Activated naive CD4-positive, alpha-beta T cell treated with Interleukin-2 at 50 U/mL for 16 hours (primary cell): ENCODE measurements at places on chromosomes 4 and X.

DNA sequence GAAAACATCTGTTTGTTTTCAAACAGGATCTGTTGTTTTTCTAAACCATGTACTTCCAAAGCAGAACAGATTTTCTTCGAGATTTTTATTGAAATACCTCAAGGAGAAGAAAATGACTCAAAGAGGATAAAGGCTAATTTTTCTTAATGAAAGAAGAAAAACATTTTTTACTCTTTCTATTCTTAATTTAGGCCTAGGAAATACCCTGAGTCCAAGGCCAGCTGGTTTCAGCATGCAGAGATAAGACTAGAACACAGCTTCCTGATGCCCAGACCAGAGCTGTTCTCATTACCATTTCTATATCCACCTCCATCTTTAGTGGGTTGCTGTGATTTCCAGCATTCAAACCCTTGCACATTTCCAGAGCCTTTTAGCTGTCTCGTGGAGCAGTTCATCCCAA, 18.3 kb downstream of the GAB1 start:
- DNase-seq: no peak

DNA sequence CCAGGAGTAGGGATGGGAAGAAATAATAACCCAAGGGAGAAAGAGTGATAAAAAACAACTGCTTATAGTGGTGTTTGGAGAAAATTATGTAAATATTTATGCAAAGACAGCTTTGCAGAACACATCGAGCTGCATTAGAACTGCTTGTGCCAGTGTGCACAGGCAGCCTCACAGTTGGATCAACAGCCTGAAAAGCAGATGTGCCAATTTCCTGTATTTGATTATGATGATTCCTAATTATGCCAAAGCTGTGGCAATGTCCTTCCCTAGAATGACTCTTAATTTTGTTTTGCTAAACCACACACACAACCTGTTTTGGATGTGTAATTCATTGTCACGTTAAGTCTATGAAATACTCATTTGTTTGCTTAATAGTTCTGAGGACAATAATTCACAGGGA, 30.6 kb upstream of the ANTXR2 start:
- DNase-seq: no peak

DNA sequence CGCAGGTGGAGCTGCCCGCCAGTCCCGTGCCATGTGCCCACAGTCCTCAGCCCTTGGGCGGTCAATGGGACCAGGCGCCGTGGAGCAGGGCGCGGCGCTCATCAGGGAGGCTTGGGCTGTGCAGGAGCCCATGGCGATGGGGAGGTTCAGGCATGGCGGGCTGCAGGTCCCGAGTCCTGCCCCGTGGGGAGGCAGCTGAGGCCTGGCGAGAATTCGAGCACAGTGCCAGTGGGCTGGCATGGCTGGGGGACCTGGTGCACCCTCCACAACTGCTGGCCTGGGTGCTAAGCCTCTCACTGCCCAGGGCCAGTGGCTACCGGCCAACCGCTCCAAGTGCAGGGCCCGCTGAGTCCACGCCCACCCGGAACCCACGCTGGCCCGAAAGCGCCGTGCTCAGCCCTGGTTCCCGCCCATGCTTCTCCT, 646.5 kb downstream of the GABRG1 start:
- DNase-seq: no peak

DNA sequence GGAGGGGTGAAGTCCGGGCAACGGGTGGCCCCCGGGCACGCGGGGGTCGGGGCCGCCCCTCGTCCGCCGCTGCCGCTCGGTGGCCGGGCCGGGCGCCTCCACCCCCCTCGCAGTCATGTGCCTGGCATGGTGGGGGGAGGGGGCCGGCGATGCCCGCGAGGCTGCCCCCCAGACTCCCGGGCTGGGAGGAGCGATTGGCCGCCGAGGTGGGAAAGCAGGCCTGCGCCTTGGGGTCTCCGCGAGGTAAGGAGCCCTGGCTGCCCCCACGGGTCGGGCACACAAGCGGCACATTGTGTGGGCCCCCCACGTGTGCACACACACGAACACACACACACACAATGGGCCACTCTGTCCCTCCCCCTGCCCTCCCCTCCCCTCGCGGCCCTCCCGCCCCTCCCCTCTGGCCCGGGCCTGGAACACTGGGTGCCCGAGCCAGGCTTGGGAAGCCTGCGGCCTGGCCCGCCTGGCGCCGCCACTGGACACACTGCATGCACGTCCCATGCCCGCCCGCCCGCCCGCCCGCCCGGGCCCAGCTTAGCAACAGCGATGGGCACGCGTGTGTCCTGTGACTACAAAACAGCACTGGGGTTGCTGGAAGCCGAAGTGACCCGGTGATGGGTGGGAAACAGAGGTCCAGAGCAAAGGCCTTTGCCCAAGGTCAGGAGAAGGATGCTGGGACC, 1.3 kb downstream of the SLC6A8 start:
- DNase-seq: no peak

GRCh38 chr4:7632971-7633370, 198.2 kb upstream of the PSAPL1 start:
- DNase-seq: no peak

- no peak for DNase-seq
Observed at GRCh38 chr4:1489639-1489995, 83.4 kb upstream of the NKX1-1 start.

GRCh38 chrX:39802354-39802753, 295.4 kb downstream of the BCOR start:
- no peak for DNase-seq

- no peak for DNase-seq
Observed at GRCh38 chr4:128633067-128633466, 176.4 kb upstream of the JADE1 start.

DNA sequence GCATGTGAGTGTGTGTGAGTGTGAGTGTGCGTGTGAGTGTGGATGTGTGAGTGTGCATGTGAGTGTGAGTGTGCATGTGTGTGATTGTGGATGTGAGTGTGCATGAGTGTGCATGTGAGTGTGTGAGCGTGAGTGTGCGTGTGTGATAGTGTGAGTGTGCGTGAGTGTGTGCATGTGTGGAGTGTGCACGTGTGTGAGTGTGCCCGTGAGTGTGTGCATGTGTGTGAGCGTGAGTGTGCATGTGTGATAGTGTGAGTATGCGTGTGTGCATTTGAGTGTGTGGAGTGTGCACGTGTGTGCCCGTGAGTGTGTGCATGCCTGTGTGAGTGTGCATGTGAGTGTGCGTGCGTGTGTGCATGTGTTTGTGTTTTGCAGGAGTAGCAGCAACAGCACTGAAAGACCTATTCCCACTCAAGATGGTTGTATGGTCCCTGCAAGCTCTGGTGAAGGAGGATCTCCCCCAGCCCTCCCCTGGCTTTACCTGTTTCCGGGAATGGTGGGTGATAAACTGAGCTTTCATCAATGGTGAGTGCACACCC, 30.7 kb upstream of the HELT start:
- DNase-seq: no peak

- DNase-seq: no peak
Observed at GRCh38 chr4:161457311-161457710, 706.5 kb downstream of the FSTL5 start.

- DNase-seq: no peak
Observed at GRCh38 chr4:48343551-48343950, 2.2 kb downstream of the SLAIN2 start.

DNA sequence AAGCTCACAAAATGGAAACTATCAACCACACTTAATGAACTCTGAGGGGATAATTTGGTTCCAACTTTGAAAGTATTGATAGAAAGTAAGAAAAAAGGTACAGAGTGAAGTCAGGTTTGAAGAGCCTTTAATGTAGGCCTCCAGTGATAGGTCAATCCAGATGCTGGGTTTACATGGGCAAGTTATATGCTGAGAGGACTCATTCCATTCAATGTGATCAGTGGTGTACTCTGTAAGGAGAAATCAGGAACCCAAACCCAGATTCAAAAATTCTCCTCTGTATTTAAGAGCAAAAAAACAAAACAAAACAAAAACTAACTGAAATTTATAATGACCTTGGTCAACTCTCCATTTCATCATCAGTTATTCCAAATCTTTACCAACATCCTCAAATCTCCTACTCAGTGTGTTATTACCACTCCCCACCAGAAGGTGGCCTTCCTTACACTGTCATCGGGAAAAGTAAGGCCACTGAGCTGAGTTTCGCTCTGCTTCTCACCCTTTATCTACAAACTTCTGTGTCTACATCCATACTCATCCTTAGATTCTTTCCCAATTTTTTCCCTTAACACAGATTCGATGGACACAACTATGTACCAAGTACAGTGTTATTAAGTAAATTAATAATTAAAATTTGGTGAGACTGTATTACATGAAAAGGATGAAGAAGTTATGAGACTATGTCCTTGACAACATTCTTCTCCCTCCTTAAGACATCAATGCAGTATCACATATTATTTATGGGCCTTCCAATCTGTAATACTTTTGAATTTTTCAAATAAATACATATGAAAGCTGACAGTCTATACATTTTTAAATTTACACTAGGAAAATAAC, 88.3 kb downstream of the ZAR1 start:
- peak; percentile 41 for DNase-seq

GRCh38 chr4:100833906-100834305, 316.1 kb upstream of the EMCN start:
- no peak for DNase-seq

DNA sequence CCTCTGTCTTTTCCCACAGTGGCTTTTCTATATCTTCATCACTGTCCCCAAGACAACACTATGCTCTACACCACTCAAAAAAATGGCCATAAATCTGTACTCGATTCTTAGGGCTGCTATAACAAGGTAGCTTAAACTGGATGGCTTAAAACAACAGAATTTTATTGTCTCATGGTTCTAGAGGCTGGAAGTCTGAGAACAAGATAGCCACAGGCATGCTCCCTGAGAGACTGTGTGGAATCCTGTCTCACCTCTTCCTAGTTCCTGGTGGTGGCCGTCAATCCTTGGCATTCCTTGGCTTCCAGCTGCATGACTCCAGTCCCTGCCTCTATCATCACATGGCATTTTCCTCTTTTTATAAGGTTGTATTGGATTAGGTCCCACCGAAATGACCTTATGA, 70.7 kb upstream of the DCLK2 start:
- no peak for DNase-seq

GRCh38 chr4:176882206-176882605, 89.5 kb upstream of the VEGFC start:
- no peak for DNase-seq

- DNase-seq: no peak
Observed at GRCh38 chrX:99705701-99706100, 704.4 kb downstream of the PCDH19 start.

DNA sequence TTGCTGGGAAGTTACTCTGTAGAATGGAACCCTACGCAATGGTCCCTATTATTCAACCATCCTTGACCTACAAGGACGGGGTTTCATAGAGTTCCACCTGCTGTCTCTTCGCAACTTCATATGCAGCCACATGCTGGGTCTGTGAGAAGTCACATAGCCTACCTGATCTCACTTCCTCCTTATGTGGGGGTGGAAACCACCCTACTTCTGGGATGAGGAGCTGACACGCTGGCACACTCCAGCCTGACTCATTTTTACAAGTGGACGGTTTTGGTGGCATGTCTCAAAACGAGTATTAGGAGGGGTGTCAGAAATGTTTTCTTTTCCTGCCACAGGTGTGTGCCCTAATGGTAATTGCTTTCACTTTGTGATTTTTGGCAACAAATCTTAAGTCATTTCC, 36.8 kb upstream of the ARSD start:
- no peak for DNase-seq

DNA sequence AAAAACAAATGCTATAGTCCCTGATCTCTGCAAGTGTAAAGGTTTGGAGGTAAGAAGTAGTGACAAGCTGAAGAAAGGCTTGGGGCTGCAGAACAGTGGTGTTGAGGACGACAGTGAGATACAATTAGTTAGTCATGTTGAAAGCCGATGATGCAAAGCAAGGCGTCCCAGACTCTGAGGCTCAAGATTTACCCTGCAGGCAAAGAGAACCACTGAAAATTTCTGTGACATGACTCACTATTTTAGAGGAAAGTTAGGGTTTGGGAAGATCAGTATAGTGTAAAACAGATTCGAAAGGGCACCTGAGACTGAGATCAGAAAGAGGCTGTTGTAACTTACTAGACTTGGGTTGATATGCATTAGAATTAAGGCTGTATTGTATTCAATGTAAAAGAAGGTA, 281.3 kb upstream of the FTHL17 start:
- no peak for DNase-seq

- no peak for DNase-seq
Observed at GRCh38 chr4:5267408-5267807, 216.1 kb downstream of the STK32B start.

- no peak for DNase-seq
Observed at GRCh38 chr4:39713691-39714090, 15.8 kb downstream of the UBE2K start.

DNA sequence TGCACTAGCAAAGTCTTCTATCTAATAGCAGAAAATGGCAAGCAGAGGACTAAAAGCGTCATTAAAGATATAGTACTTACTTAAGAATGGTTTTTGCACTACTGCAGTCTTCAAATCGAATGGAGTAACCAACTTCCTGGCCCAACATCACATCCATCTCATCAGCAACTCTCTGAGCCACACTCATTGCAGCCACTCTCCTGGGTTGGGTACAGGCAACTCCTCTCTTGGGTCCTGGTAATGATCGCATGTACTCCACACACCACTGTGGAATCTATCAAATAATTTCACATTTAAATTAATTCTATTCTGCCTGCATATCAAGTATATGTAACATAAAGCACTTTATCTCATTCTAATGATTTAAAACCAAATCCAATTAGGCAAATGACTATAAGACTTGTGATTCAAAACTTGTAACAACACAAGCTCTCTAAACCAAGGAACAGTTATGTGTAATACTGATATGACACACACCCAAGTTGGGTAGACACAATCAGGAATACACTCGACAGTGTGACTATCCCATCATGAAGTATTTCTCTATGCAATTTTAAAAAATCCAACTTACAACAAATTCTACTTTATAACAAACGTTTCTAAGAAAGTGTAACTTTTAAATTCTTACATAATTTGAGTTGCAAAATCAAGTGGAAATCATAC, 13.6 kb downstream of the DHX15 start:
- DNase-seq: no peak

- DNase-seq: no peak
Observed at GRCh38 chr4:58940167-58940566, 1830.0 kb upstream of the IGFBP7 start.

DNA sequence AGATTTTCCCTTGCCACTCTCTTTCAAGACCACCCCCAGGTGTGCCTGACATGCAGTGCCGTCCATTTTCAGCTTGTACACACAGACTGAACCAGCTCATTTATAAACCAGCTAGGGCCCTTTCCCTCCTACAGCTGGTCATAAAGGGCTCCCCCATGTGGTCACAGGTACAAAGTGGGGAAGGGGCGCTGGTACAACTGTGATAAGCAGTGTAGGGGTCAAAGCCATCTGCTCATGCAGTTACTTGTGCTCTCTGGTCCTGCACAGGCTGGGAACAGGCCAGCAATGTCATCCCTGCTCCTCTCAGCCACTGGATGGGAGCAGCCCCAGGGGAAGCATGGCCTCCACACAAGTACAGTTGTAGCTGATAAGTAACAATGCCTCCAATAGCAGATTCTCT, 20.6 kb downstream of the GABRQ start:
- DNase-seq: no peak

DNA sequence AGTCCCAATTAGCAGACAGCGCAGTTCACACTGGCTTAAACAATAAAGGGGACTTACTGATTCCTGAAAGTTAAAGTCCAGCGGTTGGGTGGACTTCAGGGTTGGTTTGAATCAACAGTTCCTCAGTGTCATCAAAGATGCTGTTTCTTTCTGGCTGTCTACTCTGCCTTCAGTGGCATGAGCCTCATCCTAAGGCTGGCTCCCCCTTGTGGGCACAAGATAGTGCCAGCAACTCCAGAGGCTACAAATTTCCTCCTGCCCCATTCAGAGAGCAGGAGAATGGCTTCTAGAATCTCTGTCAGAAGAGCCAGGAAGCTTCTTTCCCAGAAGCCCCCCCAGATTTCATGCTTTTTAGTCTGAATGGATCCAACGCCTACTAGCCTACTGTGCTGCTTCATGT, 82.4 kb upstream of the MTM1 start:
- DNase-seq: peak; percentile 50

GRCh38 chr4:151035328-151035727, 20.2 kb upstream of the LRBA start:
- no peak for DNase-seq
